ENCODE measurements at places on chromosomes 2 and 18. TPM values are rescaled to one million over a fixed set of nuclear protein-coding genes. Genes with fewer than 3 reads are reported as not detected.

GRCh38 chr2:105287692-105288091, 41.8 kb downstream of the TGFBRAP1 start:
- H3K4me1 ChIP-seq = no peaks in the 10 kb centered on the region
- H3K4me3 ChIP-seq = no peak overlapping the region
- H3K27ac ChIP-seq = no peak overlapping the region
- peaks cover 13% of the 10 kb centered on the region for H3K36me3 ChIP-seq
- no peaks in the 10 kb centered on the region for H3K27me3 ChIP-seq
- DNase-seq = peak; percentile 58

The ALK gene
- total RNA-seq = 0.11 TPM

The NIF3L1 gene
- total RNA-seq = 49.1 TPM

DNA sequence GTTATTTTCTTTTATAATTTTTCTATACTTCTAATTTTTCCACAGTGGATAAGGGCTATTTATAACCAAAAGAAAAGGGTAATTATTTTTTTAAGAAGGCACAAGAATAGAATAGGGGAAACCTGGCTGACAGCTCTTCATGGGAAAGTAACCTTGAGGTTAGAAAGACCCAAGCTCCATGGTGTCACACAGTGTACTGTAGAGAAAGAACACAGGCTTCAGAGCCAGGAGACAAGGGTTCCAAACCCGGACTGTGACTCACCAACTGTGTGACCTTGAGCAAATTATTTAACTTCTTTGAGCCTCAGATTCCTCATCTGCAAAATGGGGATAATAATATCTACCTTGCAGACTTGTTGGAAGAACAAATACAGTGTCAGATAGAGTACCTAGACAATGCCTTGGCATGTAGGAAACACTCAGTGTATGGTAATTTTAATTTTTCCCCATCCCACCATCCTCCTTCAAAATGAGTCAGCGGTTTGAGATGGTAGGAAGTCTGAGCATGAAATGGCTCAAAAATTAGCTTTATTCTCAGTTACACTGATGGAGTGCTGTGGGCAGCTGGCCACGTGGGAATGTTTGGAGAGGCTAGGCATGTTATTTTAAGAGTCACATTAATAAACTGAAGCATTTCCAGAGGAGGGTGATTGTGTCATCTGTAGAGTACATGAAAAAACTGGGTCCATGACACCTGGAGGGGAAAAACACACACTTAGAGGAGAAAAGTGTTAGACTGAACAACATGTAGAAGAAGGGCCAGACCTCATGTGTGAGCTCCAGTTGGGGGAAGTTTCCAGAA, 36.7 kb downstream of the TMEM37 start:
- H3K27ac ChIP-seq = no peak overlapping the region
- H3K36me3 ChIP-seq = no peaks in the 10 kb centered on the region
- peaks cover 15% of the 10 kb centered on the region for H3K4me1 ChIP-seq
- H3K27me3 ChIP-seq = no peaks in the 10 kb centered on the region

DNA sequence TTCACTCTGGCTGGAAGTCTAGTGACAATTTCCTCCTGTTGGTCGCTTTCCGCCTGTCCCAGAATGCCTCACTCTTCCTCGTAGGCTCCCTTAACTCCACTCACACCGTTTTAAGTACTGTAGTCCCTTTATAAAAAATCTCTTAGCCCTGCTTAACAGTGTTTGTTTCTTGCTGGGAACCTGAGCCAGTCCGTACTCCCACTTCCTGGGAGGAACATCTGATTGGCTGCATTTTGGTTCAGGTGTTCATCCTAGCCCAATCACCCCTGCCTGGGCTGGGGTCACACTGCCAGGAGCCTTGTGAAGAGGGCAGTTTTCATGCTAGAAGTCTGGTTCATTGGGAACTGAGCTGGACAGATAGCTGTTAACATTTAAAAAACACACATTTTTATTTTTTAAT, 25.6 kb upstream of the TOGARAM2 start:
- H3K4me1 ChIP-seq = peaks cover 38% of the 10 kb centered on the region
- peak overlapping the region; percentile 74 for H3K27ac ChIP-seq
- H3K36me3 ChIP-seq = peaks cover under 1% of the 10 kb centered on the region
- no peak overlapping the region for H3K4me3 ChIP-seq
- no peaks in the 10 kb centered on the region for H3K27me3 ChIP-seq

The PLCL1 gene
- total RNA-seq = 0.11 TPM

The CMPK2 gene
- 0.13 TPM for total RNA-seq

DNA sequence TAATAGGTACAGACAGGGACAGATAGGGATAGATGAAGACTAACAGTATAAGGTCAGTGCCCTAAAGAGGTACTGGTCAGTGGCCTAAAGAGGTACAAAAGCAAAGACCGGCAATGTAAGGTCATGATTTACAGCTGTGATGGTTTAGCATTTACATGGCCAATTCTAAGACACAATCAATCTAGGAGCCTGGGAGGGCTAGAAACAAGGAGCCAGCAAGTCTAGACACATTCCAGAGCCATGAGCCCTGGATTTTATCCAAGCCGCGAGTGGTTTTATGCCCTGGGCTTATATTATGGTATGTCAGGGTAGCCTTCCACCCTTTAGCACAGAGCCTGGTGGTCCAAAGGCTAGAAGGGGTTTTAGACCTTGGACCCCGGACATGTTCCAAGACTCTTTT, 124.2 kb downstream of the CBLN2 start:
- H3K27me3 ChIP-seq = peaks cover 8% of the 10 kb centered on the region
- H3K27ac ChIP-seq = no peak overlapping the region
- peaks cover 30% of the 10 kb centered on the region for H3K36me3 ChIP-seq
- no peak overlapping the region for H3K4me3 ChIP-seq
- H3K4me1 ChIP-seq = no peaks in the 10 kb centered on the region
- DNase-seq = no peak

DNA sequence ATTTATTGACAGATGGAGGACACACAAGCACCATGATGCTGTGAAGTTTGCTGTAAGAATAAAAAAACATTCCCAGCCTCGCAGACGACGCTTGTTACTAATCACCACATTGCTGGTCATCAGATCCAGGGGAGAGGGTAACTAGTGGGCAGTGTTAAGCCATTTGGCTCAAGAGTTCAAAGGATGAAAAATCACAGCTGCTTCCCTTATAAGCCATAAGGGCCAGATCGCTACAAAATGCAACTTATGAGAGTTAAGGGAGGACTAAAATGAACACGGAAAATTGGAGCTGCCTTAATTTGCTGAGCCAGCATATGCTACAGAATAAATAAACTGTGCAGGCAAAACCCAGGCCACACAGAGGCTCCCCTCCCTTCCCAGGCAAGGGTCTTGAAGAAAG, 522.6 kb downstream of the TDRD15 start:
- no peak for DNase-seq
- H3K27ac ChIP-seq = no peak overlapping the region
- no peak overlapping the region for H3K4me3 ChIP-seq

GRCh38 chr2:236177604-236177966, 9.4 kb upstream of the GBX2 start:
- H3K27me3 ChIP-seq = peaks cover 71% of the 10 kb centered on the region
- H3K4me3 ChIP-seq = peak overlapping the region; percentile 76
- H3K36me3 ChIP-seq = no peaks in the 10 kb centered on the region
- H3K27ac ChIP-seq = no peak overlapping the region
- H3K4me1 ChIP-seq = peaks cover 49% of the 10 kb centered on the region
- peak; percentile 89 for DNase-seq

DNA sequence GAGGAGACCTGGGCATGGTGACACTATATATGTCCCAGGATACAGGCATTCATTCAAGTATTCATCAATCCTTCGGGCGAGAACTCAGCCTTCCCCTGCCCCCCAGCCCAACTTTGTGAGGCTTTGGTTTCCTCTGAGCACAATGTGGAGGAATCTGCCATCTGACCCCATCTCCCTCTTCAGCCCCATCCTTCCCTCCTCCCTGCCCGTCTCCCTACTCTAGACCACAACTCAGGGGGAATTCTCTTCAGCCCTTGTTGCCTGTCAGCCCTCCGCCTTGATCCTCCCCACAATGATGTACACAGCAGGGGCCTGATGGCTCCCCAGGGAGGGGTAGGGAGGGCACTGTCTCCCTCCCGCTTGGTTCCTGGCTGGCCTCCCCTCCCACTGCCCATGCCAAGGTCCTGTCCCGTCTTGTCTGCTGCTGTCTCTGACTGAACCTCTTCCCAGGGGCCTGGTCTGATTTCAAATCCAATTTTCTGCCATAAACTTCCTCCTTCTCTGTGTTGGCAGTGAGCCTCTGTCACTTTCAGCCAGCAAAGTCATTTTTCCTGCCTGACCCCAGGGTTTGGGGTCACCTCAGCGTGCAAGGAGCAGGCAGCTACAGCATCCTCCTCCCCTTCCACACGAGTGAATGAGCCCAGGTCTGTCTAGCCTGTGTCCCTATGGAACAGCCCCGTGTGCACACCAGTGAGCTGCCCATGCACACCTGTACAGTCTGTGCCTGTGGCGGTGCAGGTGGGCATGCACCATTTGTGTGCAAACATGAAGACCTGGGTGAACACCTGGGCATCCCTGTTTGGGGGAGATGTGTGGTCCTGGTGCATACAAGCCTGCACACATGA, 197.3 kb downstream of the CELF4 start:
- peaks cover 89% of the 10 kb centered on the region for H3K27me3 ChIP-seq
- DNase-seq = no peak
- H3K4me3 ChIP-seq = no peak overlapping the region
- no peak overlapping the region for H3K27ac ChIP-seq

The RUFY4 gene
- total RNA-seq = 0.31 TPM

The IL1R1 gene
- total RNA-seq = 0.55 TPM

DNA sequence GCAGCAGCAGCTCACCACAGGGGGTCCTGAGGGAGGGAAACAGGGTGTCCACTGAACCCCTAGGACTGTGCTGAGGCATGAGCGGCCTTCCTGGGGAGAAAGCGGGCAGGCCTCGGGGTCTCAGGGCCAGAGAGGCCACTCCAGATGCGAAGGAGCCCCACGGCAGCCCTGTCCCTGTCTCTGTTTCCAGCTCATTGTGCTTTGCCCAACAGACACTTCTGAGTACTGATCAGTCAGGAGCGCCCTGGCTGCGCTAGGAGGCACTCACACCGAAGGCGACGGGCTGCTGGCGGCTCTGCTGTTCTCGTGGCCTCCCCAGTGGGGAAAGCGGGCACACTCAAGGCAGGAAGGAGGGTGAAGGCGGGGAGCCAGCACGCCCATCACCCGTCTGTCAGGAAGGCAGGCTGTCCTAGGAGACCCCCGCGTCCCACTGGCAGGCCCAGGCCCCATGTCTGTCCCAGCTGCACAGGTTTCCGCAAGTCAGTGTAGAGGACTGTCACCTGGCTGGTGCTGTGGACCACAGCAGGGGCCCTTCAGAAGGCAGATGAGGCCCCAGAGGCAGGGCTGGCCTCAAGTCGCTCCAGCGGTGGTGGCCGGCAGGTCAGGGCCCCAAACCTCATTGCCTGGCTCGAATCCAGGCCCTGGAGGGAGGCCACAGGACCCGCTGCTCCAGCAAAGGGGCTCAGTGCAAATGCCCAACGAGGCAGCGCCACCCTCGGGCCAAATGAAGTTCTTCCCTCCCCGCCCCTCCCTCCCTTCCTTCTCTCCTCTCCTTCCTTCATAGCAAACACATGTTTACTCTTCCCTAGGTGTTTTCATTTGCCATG, 6.8 kb downstream of the ESPNL start:
- H3K36me3 ChIP-seq = no peaks in the 10 kb centered on the region
- H3K27me3 ChIP-seq = no peaks in the 10 kb centered on the region

DNA sequence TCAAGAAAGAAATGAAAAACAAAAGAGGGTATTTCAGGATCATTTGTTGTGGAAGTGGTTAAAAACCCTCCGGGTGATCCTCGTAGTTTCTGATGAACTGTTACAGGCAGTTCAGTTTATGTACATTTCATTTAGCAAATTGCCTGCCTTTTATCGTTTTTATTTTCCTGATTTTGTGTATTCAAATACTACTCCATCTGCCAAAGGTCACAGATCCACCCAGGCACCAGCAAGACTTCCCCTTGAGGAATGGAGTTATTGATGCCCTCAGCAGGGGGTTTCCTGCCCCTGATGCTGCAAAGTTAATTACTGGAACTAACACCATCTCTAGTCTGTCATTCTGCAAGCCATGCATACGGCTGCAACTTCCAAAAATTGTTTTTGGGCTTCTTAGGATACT, 641.9 kb downstream of the SLC4A3 start:
- H3K4me3 ChIP-seq = no peak overlapping the region
- peaks cover 42% of the 10 kb centered on the region for H3K4me1 ChIP-seq
- no peaks in the 10 kb centered on the region for H3K27me3 ChIP-seq
- DNase-seq = peak; percentile 16
- no peak overlapping the region for H3K27ac ChIP-seq

DNA sequence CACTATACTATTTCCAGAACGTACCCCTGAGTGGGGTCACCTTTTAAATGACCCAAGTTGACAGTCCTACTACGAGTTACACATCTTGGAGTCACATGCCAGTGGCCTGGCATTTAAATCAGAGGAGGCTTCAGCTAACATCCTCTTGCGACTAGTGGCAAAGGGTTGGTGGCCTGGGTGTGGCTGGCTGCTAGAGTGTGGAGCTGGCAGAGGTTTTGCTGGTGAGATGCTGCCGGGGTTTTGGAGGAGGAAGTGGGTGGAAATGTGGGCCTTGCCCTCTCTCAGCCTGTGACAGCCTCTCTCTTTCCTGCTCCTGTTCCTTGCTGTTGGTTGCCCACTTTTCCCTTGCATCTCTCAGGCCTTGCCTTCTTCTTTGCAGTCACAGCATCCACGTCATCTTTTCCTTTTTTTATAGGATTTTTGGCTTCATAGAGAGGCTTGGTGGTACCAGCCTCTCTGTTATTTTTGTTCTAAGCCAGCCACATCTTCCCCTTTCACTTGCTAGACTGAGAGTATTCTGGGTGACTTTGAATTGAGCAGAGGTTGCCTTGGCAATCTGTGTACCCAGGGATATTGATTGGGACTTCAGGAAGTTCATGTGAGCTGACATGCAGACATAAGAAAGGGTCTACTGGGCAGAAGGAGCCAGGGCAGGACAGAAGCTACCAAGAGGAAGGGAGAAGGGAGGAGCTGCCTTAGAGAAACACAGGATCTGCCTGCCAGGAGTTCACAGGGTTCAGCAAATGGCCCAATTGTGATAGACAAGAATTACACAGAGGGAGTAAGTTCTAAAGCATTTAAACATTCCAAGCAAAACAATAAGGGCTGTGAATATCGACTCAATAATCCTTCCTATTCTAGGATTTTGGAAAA, 55.4 kb downstream of the CDC42EP3 start:
- H3K27me3 ChIP-seq = no peaks in the 10 kb centered on the region
- H3K4me1 ChIP-seq = no peaks in the 10 kb centered on the region
- no peak for DNase-seq
- H3K4me3 ChIP-seq = no peak overlapping the region
- no peaks in the 10 kb centered on the region for H3K36me3 ChIP-seq

- DNase-seq = no peak
- no peaks in the 10 kb centered on the region for H3K36me3 ChIP-seq
- no peak overlapping the region for H3K4me3 ChIP-seq
- H3K4me1 ChIP-seq = no peaks in the 10 kb centered on the region
Observed at GRCh38 chr18:57991552-57991951, 52.5 kb upstream of the NEDD4L start.

GRCh38 chr2:65980531-65980930, 454.4 kb upstream of the MEIS1 start:
- no peak for DNase-seq
- H3K27me3 ChIP-seq = no peaks in the 10 kb centered on the region
- H3K4me1 ChIP-seq = no peaks in the 10 kb centered on the region
- H3K36me3 ChIP-seq = peaks cover 3% of the 10 kb centered on the region

The C2orf15 gene
- 7.0 TPM for total RNA-seq
